Naive thymus-derived CD8-positive, alpha-beta T cell (primary cell): ENCODE measurements at places on chromosomes 1 and 21. TPM values are rescaled to one million over a fixed set of nuclear protein-coding genes. Genes with fewer than 3 reads are reported as not detected.

- no peak for DNase-seq
These were observed 5.4 kb downstream of the SMIM1 start for GRCh38 chr1:3777647-3778589.

DNA sequence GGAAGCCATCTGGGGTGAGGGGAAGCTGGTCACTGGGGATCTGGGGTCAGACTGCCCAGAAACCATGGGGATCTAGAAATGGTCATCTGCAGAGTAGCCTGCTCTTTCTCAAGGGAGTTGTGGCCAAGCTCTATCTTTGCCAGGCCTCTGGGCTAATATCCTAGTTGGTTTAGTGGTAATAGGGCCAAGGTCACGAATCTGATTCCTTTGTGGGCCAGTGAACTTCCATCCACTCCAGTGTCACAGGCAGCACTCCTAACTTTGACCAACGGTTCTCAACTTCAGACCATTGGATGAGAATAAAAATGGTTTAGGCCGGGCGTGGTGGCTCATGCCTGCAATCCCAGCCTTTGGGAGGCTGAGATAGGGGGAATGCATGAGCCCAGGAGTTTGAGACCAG, 28.1 kb upstream of the PPP2R5A start:
- no peak for DNase-seq

GRCh38 chr1:180926164-180926981, 13.7 kb downstream of the KIAA1614 start:
- DNase-seq, result no peak

DNA sequence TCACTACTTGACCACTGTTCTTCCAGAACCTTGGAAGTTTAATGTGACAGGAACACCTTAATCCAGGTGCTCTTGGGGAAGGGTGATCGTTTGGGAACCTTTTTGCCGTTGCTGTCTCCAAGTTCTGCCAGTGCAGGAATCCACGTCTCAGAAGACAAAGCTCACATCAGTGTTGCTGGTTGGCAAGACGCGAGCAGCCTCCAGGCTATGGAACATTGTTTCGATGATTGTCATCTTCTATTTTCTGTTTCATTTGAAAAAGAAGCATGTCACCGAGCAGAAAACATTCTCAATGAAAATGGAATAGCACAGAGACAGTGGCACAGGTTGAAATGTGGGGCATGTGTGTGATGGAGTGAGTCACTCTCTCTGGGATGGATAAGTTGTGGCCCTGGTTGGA, 11.7 kb downstream of the STUM start:
- no peak for DNase-seq

DNA sequence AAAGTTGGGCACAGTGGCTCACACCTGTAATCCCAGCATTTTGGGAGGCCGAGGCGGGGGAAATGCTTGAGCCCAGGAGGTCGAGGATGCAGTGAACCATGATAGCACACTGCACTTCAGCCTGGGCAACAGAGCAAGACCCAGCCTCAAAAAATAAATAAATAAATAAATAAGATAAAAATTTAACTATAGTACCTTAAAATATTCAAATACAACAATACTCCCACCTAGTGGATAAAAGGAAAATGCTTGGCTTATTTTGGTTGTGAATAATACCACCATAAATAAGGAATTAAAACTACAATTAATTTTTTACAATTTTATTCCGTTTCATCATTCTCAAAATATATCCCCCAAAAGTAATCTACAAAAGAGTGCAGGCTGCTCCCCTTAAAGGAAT, 8.1 kb downstream of the PSMG1 start:
- no peak for DNase-seq

GRCh38 chr1:220341126-220341525, 68.9 kb upstream of the RAB3GAP2 start:
- DNase-seq, result no peak

The PODN gene
- not detected for total RNA-seq

The ADIPOR1 gene
- 58.8 TPM for total RNA-seq

The SPATA45 gene
- not detected for total RNA-seq
